Pons (tissue), 1 donor: ENCODE measurements at places on chromosomes 3 and 15.

DNA sequence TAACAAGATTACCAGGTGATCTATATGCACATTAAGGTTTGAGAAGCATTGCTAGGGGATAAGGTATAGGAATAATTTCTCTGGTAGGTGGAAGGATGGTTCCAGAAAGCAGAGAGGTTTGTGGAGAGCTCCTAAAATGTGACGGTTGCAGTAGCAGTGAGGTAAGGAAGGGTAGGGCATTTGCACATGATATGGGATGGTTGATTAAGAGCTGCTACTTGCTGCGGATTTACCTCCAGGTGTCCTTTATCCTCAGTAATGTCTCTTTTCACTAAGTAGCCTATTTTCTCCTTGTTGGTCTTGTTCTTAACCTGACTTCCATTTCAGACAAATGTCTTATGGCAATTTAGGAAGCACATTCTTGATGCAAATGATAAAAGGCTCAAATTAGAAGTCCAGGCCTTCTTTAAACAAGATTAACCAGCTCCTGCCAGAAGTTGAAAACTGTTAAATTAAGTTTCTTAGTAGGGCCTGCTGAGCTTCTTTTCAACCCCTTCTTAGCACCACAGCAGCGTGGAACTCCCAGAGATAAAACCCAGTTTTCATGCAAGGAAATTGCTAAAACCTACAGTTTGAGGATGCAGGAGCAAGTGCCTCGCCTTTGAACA, 231.1 kb upstream of the GADL1 start:
- DNase-seq: no peak

DNA sequence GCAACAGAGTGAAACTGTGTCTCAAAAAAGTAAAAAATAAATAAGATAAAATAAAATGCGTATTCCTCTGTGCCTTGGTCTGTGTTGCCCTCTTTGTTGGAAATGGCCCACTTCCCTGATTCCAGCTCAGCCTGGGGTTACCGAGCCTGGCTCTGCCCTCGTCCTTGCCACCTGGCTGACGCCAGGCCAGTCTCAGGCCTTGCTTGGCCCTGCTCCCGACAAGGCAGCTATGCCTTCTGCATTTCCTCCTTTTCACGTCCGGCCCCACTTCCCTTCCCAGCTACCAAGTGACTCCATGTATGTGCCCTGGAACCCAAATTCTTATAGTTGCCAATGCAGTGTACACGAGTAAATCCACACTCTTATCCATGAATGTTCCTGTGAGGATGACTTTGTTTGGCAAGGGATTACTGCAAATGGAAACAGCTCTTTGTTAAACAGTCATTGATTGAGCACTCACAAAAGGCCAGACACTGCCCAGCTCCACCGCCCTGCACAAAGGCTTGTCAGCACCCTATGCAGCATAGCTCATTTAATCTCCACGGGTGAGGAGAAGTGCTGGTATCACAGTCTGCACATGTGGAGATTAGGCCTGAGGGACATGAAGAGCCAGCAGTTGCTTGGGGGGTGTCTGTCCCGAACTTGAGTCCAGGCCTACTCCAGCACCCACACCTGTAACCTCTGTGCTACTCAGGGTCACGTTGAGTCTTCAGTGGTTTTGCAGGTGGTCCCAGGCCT, 25.1 kb downstream of the SPSB4 start:
- peak; percentile 28 for DNase-seq

- DNase-seq: no peak
Measured at GRCh38 chr3:53577506-53577905, 83.1 kb downstream of the CACNA1D start.

DNA sequence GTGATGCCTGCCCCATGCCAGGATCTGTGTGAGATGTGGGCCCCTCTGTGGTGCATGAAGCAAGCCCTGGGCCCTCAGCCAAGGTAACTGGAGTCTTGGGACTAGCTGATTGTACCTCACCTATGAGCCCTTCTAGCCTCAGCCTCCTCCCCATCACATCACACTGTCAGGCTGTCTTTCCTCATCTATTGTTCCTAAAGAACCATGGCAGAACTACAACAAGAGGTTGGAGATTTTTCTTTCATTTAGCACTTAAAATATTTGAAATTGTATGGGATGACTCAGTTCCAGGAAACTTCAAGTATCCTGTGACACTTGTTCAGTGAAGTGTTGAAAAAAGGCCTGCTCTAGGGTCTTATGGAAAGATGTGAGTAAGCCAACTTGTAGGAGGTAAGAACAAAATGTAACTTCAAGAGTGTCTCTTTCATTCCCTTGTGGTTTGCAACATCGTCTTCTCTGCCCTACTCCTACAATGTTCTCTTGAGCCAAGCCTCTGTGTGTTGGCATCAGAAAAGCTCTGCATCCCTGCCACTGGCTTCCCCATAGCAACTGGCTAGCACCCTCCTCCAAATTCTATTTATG, 58.7 kb upstream of the TIPARP start:
- no peak for DNase-seq

DNA sequence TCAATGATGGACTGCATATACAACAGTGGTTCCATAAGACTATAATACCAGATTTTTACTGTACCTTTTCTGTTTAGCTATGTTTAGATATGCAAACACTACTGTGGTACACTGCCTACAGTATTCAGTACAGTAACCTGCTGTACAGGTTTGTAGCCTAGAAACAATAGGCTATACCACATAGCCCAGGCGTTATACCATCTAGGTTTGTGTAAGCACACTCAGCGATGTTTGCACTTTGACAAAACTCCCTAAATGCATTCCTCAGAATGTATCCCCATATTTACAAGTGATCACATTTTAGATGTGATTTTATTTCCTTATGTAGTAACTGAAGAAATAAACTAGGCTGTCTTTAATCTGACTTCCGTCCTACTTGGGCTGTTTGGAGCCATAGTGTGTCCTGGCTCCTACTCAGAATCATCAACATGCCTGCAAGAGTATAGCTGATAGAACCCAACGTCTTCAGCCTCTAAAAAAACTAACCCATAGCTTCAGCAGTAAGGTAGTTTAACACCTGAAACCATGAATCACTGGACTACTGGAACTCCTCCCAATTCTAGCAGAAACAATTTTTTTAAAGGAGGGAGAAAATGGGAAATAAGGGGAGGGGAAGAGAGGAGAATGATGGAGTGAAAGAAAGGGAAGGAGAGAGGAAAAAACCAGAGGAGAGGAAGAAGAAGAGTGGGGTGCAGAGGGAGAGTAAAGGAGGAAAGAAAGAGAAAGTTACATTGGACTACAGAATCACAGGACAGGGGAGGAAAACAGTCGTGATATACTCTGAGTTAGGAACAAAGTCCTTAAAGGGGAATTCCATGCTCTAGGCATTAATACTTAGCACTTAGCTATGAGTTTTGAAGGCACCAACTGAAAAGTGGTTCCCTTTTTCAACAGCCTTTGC, 67.7 kb upstream of the PLXND1 start:
- no peak for DNase-seq

- no peak for DNase-seq
Measured at GRCh38 chr3:111321786-111322185, 220.2 kb upstream of the CD96 start.

DNA sequence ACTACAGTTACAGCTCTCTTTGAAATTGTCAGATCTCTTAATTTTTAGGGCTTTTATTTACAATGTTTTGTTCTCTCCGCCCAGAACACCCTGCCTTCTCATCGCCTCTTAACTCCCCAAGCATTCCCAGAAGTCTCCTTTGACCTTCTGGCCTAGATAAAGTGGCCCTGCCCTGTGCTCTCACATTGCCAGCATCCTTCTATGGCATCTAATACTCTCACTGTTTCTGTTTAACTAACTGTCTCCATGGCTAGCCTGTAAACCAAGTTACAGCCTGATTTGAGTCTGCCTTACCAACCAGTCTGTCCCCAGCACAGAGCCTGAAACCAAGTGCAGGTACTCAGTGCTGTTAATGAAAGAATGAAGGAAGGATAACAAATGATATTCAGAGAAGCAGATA, 19.9 kb downstream of the COL8A1 start:
- DNase-seq: no peak

- peak; percentile 27 for DNase-seq
Measured at GRCh38 chr3:30518181-30518864, 88.1 kb upstream of the TGFBR2 start.

GRCh38 chr3:10228248-10228950, 19.9 kb upstream of the TATDN2 start:
- DNase-seq: peak; percentile 15

DNA sequence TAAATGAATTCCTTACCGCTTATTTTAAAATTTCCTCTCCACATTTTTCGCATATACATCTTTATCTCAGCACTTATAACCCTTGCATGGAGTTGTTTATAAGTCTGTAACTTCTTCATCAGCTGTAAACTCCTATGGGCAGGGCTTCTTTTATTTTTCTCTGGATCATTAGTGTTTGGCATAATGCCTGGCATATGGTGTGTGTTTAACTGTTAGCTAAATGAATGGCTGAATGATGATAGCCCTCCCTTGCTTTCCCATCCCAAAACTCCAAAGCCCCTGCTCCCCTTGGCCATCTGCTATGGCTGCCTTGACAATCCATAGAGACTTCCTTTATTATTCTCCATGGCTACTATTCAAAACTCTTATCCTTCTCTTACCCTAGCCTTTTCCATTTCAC, 48.1 kb upstream of the SEMA6D start:
- DNase-seq: no peak
